Activated CD8-positive, alpha-beta memory T cell treated with anti-CD3 and anti-CD28 coated beads, Interleukin-2, amount 10 ng/mL, durations not matched to agents 7 days and 5 days (primary cell): ENCODE measurements at places on chromosomes 13 and 19. TPM values are rescaled to one million over a fixed set of nuclear protein-coding genes. Genes with fewer than 3 reads are reported as not detected.
A peak's percentile ranks its signal among the peaks of the same experiment; 100 is the strongest.

Gene PROZ
- not detected for total RNA-seq

Gene HCN2
- 0.67 TPM for total RNA-seq

Gene TJP3
- total RNA-seq, result 1.0 TPM

Gene TMEM238
- total RNA-seq, result 23.0 TPM

Gene FKBP8
- total RNA-seq, result 220 TPM

Gene ZNF701
- total RNA-seq, result 30.6 TPM

Gene OVOL3
- total RNA-seq, result not detected

GRCh38 chr13:113634279-113635047, 23.5 kb downstream of the ATP4B start:
- no peak overlapping the region for H3K27ac ChIP-seq
- no peak overlapping the region for H3K4me3 ChIP-seq
- H3K4me1 ChIP-seq, result no peaks in the 10 kb centered on the region
- H3K27me3 ChIP-seq, result no peaks in the 10 kb centered on the region

DNA sequence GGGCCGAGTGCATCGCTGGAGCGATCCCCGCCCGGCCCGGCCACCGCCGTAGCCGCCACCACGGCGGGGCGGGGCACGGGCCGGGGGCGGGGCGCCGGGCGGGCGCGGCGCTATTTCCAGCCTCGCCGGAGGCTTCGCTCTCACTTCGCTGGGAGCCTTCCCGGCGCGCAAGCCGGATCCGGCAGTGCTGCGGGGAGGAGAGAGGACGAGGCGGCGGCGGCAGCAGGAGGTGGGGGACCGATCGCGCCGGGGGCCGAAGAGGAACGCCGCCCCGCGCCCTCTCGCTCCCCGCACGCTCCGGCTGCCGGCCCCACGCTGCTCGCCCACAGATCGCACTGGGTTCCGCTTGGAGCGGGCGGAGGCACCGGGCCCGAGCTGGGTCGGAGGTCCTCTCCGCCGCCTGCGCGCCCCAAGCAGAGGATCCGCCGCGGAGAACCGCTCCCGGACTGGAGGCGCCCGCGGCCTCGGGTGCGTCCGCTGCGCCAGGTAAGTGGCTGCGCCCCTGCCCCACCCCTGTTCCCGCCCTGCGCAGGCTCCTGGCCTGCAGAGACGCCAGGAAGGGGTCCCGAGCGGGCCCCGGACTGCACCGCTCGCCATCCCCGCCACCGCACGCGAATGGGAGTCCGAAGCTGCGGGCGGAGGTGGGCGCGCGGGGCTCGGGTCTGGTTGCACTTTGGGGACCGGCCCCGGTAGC, at the start of gene CHST8:
CHST8 (plus strand) TSS at position 143 of the 694 bp plus-strand sequence. CDS start 67,309 bp downstream, outside the sequence.
- no peak within 1 kb of the TSS for H3K4me3 ChIP-seq
- no peaks in the 10 kb centered on the region for H3K36me3 ChIP-seq
- DNase-seq, result no peak
- H3K4me1 ChIP-seq, result no peaks in the 10 kb centered on the region

DNA sequence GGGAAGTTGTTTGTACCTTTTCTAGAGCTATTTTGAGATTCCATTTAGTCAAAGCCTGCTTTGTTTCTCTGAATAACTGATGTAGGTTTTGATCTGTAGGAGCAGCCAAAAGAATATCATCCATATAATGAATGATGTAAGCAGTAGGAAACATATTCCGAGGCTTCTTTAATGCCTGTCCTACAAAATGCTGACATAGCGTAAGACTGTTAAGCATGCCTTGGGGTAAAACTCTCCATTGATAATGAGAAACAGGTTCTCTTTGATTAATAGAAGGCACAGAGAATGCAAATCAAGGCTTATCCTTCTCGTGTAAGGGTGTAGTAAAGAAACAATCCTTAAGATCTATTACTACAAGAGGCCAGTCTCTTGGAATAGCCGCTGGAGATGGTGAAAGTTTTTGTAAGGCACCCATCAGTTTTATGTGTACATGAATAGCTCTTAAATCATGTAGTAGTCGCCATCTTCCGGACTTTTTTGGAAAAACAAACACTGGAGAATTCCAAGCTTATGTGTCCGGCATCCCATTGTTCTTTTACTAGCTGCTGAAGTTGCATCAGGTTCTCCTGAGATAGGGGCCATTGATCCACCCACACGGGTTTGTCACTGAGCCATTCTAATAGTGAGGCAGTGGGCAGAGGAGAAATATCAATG, 13.5 kb downstream of the FPR3 start:
- no peak for DNase-seq
- no peak overlapping the region for H3K27ac ChIP-seq
- no peaks in the 10 kb centered on the region for H3K27me3 ChIP-seq
- no peaks in the 10 kb centered on the region for H3K36me3 ChIP-seq
- no peak overlapping the region for H3K4me3 ChIP-seq
- no peaks in the 10 kb centered on the region for H3K4me1 ChIP-seq

DNA sequence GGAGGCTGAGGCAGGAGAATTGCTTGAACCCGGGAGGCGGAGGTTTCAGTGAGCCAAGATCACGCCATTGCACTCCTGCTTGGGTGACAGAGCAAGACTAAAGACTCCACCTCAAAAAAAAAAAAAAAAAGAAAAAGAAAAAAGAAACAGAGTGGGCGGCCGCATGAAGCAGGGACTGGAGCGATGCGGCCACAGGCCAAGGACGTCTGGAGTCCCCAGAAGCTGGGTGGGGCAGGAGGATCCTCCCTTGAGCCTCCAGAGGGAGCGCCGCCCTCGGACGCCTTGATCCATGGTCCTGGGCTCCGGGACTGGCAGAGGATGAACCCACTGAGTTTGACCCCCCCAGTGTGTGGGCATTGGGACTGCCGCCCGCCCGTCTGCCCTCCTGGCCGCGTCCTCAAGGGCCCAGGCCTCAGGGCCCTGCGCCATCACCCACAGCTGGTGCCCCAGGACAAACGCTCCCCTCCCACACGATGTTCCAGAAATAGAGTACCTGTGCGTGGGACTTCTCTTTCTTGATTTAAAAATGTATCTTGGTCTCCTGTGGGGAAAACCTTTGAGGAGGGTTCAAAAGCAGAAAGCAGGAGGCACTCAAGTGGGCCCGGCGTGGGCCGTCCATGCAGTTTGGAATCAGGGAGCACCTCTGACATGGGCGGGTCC, 15.5 kb downstream of the BTBD2 start:
- H3K27ac ChIP-seq, result no peak overlapping the region
- no peak for DNase-seq
- H3K4me3 ChIP-seq, result no peak overlapping the region
- no peaks in the 10 kb centered on the region for H3K27me3 ChIP-seq

GRCh38 chr13:108964606-108965005, 335.2 kb downstream of the MYO16 start:
- no peaks in the 10 kb centered on the region for H3K27me3 ChIP-seq
- no peaks in the 10 kb centered on the region for H3K4me1 ChIP-seq
- H3K27ac ChIP-seq, result no peak overlapping the region

DNA sequence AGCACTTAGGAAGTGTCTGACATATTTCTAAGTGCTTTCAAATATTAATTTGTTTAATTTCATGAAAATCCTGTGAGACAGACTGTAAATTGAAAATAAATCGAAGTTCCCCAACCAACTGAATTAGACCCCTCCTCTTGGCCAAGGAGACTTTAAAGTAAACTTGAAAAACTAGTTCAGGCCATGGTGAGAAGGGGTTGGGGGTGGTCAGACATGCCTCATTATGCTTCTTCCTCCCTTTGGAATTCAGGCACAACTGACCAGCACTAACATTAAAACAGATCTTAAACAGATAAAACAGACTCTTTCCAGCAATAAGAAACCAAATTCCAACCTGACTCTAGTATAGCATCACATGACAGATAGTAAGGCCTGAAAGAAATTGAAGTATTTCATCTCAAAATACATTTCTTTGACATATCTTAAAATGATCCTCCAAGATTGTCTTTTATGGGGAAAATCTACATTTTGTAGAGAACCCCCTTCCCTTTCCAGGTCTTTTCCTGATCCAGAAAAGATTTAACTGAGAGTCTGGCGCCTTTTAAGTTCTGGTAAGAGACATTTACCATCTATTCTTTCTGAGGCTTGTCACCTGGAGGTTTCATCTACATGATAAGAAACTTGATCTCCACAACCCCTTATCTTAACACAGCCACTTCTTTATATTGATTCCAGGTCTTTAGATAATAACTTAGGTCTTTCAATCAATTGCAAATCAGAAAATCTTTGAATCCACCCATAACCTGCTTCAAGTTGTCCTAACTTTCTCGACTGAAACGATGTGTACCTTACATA, 336.5 kb downstream of the PCDH20 start:
- H3K36me3 ChIP-seq, result no peaks in the 10 kb centered on the region
- H3K4me3 ChIP-seq, result no peak overlapping the region
- no peaks in the 10 kb centered on the region for H3K4me1 ChIP-seq

- H3K4me1 ChIP-seq, result no peaks in the 10 kb centered on the region
- no peak for DNase-seq
- no peaks in the 10 kb centered on the region for H3K36me3 ChIP-seq
- no peak overlapping the region for H3K27ac ChIP-seq
- no peak overlapping the region for H3K4me3 ChIP-seq
Measured at GRCh38 chr13:26440111-26440510, 117.4 kb upstream of the WASF3 start.

- H3K4me1 ChIP-seq, result peaks cover 5% of the 10 kb centered on the region
- peaks cover 14% of the 10 kb centered on the region for H3K36me3 ChIP-seq
- H3K4me3 ChIP-seq, result no peak overlapping the region
- DNase-seq, result no peak
- no peaks in the 10 kb centered on the region for H3K27me3 ChIP-seq
- H3K27ac ChIP-seq, result peak overlapping the region; percentile 39
Measured at GRCh38 chr13:33692531-33692930, 125.4 kb upstream of the RFC3 start.

DNA sequence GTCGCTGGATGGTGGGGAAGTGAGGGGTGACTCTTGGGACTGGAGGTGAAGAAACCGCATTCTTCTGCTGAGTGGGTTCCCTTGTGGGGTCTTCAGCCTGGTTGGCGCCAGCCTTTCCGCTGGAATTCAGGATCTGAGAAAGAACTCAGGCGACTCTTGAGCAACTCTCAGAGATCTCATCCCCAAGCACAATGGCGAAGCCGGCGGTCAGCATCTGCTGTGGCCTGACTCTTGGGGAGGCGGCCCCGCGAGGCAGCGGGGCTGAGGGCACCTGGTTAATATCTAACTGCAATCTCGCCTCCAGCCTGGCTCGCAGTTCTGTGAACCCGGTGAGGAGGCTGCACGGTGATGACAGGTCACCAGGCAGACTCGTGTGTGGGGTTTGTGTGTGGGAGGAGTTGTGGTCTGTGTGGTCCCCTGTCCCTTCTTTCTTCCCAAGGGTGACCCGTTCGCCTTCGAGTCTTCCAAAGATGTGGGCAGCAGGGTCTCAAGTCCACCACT, 883 bp downstream of the ZNF441 start:
- H3K27me3 ChIP-seq, result peaks cover 7% of the 10 kb centered on the region
- H3K4me3 ChIP-seq, result peak overlapping the region; percentile 94
- peaks cover 44% of the 10 kb centered on the region for H3K36me3 ChIP-seq
- H3K4me1 ChIP-seq, result peaks cover 15% of the 10 kb centered on the region

GRCh38 chr13:45690636-45691035, 11.5 kb upstream of the CBY2 start:
- peaks cover 17% of the 10 kb centered on the region for H3K27me3 ChIP-seq
- H3K4me3 ChIP-seq, result no peak overlapping the region

DNA sequence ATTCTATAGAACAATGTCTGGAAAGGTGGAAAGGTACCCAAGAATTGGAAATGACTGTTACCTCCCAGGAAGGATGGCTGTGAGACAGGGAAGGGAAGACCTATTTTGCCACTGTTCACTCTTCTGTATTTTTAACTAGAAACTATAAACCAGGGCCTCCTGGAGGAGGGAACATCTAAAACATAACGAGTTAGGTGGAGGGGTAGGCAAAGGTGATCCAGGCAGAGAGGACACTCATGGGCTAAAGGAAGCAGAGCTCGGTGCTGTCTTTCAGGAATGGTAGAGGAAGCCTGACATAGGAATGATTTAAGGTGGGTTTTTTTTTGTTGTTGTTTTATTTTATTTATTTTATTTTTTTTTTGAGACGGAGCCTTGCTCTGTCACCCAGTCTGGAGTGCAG, 5.8 kb downstream of the EIF3K start:
- H3K4me3 ChIP-seq, result no peak overlapping the region
- peaks cover 13% of the 10 kb centered on the region for H3K4me1 ChIP-seq
- no peak for DNase-seq

- no peak for DNase-seq
- H3K27me3 ChIP-seq, result peaks cover 26% of the 10 kb centered on the region
- no peaks in the 10 kb centered on the region for H3K36me3 ChIP-seq
- peaks cover 2% of the 10 kb centered on the region for H3K4me1 ChIP-seq
- no peak overlapping the region for H3K4me3 ChIP-seq
Measured at GRCh38 chr13:101157261-101157660, 259.0 kb downstream of the NALCN start.

DNA sequence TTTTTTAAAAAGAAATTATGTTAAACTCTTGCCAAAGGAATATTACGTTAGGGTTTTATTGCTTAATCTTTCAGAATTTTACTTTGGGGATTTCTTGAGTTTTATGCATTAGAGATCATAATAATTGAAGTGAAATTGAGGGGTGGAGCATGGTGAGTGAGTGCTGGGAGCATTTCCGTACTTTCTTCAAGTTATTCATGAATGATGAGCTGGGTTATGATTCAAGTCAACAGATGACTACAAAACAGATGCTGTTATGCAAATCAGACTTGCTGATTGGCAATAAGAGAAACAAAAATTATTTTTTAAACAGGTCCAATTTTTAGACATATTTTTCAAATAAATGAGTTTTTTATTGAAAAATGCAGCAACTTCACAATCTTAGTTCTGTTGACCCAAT, 504.2 kb downstream of the DCT start:
- H3K36me3 ChIP-seq, result no peaks in the 10 kb centered on the region
- DNase-seq, result no peak
- no peaks in the 10 kb centered on the region for H3K27me3 ChIP-seq
- no peak overlapping the region for H3K4me3 ChIP-seq
- H3K27ac ChIP-seq, result no peak overlapping the region

DNA sequence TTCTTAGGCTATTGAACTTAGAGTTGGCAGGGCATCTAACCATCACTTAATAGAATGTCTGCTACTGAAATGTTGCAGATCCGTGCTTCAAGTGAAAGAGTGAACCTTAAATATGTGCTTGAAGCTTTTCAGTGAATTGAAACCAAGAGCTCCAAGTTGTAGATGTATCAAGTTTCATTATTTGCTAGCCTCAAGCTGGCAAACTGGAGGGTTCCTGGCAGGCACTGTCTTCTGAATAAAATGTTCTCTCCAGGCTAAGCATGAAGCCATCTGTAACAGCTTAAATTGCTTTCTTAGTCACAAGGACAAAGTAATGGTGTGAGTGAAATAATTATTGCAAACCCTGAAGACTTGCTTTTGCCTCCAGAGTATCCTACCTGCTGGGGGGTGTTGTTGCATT, 415.0 kb upstream of the SPRY2 start:
- no peak for DNase-seq
- no peak overlapping the region for H3K27ac ChIP-seq
- H3K27me3 ChIP-seq, result no peaks in the 10 kb centered on the region
- H3K4me1 ChIP-seq, result no peaks in the 10 kb centered on the region
- H3K36me3 ChIP-seq, result no peaks in the 10 kb centered on the region

DNA sequence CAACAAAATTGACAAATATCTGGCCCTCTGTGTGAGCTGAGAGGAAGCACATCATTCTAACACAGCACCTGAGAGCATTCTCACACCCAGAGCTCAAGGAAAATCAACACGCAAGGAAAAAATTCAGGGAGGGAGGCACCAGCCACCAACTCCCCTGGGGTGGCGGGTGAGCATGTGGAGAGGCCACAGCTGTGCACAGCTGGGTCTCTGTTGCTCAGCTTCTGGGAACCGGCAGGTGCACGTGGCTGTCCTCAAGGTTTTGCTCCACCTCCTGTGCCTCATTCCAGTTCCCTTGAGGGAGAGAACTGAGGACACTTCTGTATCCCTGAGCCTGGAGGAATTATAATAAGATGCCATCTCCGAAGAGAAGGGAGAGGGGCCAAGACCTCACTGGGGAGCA, 134.0 kb downstream of the USP12 start:
- no peaks in the 10 kb centered on the region for H3K36me3 ChIP-seq
- no peak overlapping the region for H3K27ac ChIP-seq
- peaks cover 26% of the 10 kb centered on the region for H3K27me3 ChIP-seq
- peak; percentile 19 for DNase-seq
- peaks cover 5% of the 10 kb centered on the region for H3K4me1 ChIP-seq
- H3K4me3 ChIP-seq, result no peak overlapping the region
